ENCODE measurements at places on chromosomes 7 and 10. TPM values are rescaled to one million over a fixed set of nuclear protein-coding genes. Genes with fewer than 3 reads are reported as not detected.

DNA sequence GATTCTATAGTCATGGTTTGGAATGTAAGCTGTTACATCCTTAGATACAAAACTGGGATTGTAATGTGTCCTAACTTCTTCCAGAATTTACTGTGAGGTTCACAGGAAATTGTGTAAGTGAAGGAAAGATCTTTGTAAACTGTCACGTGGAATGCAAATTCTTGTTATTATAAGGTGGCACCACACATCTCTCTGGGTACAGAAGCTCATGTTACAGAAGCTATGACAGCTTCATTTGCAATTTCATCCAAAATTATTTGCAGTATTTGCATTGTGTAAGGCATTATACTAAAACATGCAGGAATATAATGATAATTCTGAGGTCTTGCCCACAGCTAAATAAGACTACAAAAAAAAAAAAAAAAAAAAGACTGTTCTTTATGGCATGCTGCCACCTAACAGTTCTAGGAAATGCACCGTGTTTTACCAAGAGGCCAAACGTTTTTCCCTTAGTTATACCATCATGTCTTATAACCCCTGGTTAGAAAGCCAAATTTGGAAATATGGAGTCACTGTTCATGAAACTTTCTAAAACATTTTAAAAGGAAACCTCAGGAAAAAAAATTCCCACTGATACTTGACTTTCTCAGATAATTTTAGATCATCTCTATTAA, 17.6 kb downstream of the MINDY3 start:
- DNase-seq = no peak

DNA sequence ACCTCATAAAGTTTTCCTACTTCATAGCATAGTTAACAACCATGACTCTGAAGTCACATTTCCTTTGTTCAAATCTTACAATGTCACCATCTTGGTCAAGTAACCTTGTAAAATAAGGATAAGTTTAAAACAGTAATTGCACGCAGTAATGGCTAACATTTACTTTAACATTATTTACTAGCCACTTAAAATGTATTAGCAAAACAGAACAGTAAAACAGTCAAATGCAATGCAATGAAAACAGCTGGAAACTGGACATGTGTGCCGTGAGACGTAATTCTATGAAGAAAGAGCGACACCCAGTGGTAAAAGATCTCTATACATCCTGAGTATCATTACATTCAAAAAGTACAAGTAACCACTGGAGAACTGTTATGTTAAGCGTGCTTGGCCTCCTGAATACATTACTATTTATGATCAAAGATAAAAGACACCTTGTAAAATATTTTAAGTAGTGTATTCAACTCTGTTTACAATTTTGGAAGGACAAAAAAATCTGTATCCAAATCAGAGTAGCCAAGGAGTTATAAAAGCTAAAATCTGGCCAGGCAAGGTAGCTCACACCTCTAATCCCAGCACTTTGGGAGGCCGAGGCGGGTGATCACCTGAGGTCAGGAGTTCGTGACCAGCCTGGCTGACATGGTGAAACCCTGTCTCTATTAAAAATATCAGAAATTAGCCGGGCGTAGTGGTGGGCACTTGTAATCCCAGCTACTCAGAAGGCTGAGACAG, 27.2 kb downstream of the ATE1 start:
- DNase-seq = no peak

The CDC14C gene
- total RNA-seq = not detected

DNA sequence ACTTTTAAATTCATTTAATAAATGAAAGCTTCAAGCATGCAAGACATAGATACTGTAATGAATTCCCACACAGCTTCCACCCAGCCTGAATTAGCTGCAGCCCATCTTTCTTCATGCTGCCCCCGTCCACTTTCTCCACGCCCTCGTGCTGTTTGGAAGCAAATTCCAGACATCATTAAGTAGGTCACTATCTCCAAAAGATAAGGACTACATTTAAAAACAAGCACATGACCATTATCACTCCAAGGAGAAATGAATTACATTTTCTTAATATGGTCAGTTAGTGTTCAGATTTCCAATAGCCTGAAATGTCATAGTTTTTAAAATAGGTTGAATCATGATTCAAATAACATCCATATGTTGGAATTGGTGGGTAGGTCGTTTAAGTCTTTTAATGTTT, 24.3 kb downstream of the LMTK2 start:
- DNase-seq = no peak

GRCh38 chr7:96236198-96237039, 85.5 kb downstream of the SLC25A13 start:
- no peak for DNase-seq

The TDRD1 gene
- total RNA-seq = not detected

All from type B pancreatic cell (in vitro differentiated cells).